ENCODE measurements at places on chromosomes 1 and 21. TPM values are rescaled to one million over a fixed set of nuclear protein-coding genes. Genes with fewer than 3 reads are reported as not detected.

DNA sequence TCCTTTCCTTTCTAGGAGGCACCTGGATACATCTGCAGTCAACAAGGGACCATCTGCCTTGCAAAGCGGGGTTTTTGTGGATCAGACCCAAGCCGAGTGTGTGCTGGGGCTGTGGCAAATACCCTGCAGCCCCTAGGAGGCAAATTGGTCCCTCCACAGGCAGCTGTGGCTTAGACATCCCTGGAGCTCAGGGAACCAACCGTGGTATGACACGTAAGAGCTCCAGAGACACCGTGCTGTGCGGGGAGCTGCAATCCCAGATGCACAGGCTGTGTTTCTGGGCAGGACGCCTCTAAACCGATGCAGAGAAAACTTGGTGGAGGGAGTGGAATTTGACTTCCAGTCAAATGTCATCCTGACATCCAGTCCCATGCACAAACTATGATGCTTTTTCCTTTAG, 141.5 kb downstream of the KAZN start:
- DNase-seq, result no peak

Gene CAPN8
- total RNA-seq, result 1.1 TPM

Gene NUDT4B
- 16.3 TPM for total RNA-seq

DNA sequence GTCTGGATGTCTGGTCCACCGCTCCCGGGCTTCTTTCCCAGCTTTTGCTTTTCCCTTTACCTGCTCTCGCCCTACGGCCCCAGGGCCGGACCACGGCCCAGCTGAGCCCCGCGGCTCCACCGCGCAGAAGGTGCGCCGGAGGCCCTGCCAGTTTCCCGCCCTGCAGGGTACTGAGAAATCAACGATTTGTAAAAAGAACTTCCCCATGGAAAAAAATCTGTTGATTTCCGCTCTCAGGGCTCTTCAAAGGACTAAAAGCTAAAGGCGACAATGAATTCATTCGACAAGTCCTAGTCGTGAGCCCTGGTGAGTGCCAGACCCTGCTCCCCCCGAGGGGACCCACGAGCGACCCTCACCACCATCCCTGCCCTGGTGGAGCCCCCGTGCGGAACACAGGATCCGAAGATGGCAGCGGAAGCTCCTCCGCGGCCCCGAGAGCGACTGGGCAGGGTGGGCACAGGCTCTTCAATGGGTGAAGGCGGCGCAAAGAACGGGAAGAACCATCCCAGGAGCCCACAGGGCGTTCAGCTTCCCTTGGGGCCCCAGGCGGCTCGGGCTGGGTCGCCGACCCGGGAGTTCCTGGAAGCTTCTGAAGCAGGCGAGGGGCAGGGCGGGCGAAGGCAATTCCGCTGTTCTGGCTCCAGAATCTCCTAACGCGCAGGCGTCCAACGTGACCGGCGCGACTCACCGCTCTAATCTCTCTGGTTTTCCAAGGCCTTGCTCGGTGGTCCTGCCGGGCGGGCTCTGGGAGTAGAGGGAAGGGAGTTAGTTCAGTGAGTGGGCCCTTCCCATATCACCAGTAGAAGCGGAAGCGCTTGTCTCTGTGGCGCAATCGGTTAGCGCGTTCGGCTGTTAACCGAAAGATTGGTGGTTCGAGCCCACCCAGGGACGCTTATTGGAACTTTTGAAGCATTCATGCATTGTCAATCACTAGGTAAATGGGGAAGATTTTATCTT, 6.6 kb upstream of the RNU1-2 start:
- DNase-seq, result peak; percentile 89

DNA sequence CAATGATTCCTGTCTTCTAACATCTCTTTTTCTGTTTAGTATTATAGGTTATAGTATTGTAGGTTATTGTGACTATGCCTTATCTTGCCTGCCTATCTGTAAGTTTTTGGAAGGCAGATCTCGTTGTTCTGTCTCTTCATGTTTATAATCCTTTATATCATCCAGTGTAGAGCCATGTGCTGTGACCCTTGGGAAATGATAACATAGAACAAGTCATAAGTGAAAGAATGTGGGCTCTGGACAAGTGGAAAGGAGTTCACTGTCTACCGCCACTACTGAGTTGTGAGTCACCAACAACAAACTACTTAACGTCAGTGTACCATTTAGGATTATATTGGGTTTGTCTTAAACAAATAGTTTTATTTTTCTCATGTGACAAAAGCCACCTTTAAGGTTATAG, 139.3 kb downstream of the LYPLAL1 start:
- DNase-seq, result no peak

DNA sequence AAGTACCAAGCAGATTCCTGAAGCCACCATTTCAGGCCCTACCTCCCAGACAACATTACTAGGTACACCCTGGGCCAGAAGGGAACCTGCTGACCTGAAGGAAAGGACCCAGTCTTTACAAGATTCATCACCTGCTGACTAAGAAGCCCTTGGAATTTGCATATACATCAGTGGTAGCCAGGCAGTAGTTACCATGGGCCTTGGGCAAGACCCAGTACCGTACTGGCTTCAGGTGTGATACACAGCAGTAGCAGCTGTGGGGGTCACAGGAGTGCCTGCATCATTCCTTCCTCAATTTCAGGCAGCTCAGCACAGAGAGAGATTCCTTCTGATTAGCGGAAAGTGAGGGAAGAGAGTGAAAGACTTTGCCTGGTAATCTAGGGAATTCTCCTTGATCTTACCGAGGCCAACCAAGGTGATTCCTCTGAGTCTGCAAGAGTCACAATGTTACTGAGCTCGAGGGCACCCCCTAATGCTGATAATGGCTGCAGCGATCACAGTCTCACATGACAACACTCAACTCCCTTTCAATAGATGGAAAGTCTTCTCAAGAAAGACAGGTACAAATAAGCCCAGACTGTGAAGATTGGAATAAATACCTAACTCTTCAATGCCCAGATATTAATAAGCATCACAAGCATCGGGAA, 22.0 kb upstream of the UHMK1 start:
- no peak for DNase-seq

Gene HCN3
- 5.5 TPM for total RNA-seq

Data from sigmoid colon (tissue), 7 donors.